ENCODE measurements at places on chromosomes 6 and 20.

DNA sequence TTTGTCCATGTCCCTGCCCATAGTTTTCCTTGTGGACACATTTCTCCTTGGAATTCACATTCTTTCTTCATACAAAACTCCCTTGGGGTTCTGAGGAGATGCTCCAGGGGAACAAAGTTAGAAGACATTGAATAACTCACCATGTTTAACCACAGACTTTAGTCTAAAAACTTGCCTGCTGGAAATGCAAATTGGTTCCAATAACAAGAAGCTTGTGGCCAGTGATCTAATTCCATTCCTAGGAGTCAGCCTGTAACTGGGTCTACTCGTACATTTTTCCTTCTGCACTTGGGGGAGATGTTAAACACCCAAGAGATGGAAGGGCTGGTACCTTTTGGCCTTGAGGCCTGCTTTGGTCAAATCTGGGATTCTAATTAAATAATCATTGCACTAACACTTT, 60.2 kb downstream of the SCML4 start:
- no peak for DNase-seq

GRCh38 chr6:150263765-150264404, 104.9 kb upstream of the IYD start:
- DNase-seq = no peak

- DNase-seq = no peak
These were observed 68.5 kb upstream of the FOXO3 start for GRCh38 chr6:108492131-108492766.

DNA sequence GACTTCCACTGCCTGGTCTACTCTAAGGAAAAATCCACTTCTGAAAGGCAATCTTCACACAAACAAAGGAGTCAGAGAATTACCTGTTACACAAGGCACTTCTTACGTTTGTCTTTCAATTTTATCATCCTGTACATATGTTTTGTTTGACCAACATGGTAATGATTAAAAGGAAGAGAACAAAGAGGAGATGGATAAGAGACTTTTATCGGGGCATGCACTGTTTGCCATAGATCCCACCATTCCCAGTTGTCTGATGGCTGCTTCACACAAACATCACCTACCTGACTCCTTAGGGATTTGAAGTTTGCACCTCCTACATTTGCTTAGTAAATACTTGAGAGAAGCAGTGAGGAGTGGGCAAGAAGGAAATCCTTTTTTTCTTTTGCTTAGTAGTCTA, 87.1 kb downstream of the BFSP1 start:
- no peak for DNase-seq

DNA sequence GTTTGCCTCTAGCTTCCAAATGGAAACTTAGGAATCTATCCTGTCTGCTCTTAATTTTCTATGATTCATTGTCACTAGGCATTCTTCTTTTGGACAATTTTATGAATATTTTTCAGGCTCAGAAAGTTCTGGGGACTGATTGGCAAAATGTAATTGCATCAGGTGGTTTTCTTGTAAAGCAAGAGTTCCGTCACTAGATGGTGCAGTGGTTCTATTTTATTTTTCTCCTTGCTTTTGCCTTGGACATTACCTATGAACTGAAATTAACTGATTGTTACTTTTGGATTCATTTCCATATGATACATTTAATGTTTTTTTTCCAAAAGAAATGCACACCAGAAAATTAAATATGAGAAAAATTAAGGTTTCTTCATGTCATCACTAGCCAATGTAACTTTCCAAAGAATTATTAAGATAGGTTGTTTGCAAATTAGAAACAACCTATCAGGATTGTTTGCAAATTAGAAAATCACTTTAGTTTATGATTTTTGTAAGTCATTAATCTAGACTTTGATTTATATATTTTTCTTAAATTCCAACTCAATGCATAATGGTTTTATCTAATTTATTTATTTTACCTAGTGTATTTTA, 48.0 kb downstream of the TMEM170B start:
- DNase-seq = no peak

DNA sequence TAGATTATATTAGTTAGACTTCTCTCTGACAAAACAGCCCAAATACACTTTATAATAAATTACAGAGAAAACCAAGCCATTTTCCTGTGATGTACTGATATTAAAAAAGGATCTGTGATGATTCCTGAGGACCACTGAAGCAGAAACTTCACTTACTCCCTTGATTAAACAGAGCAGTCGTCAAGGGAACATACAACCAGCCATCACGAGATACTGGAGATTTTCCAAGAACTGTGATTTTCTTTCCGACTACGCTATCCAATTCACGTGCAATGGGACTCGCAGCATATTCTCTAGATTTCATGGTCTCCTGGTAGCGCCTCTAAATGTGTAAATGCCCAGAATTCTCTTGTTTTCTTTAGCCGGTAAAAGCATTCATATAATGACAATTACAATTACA, 377.4 kb downstream of the PHF3 start:
- no peak for DNase-seq

DNA sequence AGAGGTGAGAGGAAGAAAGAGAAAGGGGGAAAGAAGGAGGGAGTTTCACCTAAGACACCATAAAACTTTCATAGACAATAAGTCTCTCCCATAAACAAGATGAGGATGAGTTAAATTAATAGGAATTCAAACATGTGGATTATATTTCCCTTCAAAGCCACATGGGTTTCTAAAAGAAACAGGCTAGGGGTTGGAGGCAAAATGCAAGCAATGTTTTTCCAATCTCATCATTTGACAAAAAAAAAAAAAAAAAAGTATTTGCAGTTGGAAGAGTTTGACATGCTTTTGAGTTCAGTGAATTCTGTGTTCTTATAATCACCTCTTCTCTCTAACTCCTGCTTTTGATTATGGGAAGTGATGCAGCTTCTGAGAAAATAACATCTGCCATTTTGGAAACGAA, 286.5 kb upstream of the PRND start:
- no peak for DNase-seq

DNA sequence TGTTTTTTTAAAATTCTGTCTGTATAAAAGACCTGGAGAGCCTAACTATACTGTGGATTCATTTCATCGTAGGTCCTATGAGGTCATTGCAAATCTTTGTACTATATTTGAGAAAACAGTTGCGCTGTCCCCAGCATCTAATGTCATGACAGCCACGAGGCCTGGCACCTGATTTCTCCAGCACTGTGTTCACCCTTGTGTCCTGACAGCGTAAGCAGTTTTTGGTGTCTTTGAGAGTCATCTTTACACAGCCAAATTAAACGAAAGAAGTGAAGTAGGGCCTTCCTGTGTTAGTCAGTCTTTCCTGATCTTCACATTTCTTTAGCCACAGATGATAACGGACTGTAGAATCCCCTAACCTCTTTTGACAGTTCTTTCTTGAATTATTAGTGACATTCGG, 70.6 kb upstream of the PHACTR2 start:
- no peak for DNase-seq

- no peak for DNase-seq
These were observed 406.3 kb upstream of the RGS17 start for GRCh38 chr6:153537422-153537821.

DNA sequence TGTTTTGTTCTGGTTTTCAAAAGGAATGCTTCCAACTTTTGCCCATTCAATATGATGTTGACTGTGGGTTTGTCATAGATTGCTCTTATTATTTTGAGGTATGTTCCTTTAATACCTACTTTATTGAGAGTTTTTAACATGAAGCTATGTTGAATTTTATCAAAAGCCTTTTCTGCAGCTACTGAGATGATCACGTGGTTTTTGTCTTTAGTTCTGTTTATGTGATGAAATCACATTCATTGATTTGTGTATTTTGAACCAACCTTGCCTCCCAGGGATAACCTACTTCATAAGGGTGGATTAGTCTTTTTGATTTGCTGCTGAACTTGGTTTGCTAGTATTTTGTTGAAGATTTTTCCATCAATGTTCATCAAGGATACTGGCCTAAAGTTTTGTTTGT, 92.7 kb upstream of the TCF21 start:
- DNase-seq = no peak

- DNase-seq = no peak
These were observed 152.7 kb upstream of the SLC22A16 start for GRCh38 chr6:110629153-110629552.

GRCh38 chr6:147285087-147285855, 81.1 kb downstream of the STXBP5 start:
- DNase-seq = no peak

GRCh38 chr6:110826236-110827129, 11.2 kb upstream of the CDK19 start:
- no peak for DNase-seq

GRCh38 chr20:41476013-41476441, 109.4 kb upstream of the EMILIN3 start:
- no peak for DNase-seq

- no peak for DNase-seq
These were observed 19.8 kb upstream of the ENPP1 start for GRCh38 chr6:131787766-131788712.

DNA sequence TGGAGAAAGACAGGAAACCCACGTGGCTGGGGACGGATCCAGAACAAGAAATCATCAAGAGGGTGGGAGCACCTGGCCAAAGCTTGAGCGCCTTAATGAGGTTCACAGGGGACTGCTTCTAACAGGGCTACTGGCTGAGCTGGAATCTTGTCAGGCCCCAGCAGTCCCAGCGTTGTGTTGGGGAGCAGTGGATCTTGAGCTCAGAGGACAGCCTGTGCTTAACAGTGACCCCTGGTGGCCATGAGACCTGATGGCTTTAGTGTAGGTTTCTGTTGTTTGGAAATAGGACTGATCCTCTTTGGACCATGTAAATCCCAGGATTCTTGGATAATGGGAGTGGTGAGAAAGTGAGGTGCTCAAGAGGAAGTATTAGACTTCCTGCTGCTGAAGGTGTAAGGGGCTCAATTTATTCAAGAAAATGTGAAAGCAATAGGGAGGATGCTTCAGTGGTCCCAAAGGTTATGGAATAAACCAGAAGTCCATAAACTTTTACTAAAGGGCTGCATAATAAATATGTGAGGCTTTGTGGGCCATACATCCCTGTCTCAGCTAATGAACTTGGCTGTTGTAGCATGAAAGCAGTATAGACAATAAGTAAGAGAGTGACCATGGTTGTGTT, 216.2 kb downstream of the NFATC2 start:
- no peak for DNase-seq

DNA sequence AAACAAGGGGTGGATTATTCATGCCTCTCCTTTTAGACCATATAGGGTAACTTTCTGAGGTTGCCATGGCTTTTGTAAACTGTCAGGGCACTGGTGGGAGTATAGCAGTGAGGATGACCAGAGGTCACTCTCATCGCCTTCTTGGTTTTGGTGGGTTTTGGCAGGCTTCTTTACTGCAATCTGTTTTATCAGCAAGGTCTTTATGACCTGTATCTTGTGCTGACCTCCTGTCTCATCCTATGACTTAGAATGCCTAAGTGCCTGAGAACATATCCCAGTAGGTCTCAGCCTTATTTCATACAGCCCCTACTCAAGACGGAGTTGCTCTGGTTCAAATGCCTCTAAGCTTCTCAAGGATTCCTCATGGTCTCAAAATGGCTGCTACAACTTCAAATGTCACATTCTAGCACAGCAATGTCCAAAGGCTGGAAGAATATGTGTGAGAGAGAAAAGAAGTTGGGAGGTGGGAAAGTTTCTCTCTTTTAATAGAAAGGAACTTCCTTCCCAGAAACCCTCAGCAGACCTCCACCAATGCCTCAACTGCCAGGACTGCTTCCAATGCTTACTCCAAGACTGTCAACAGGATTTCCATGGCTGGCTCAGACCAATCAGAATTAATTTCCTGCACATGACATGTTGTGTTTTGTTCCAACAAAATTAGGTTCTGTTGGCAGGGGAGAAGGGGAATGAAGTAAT, 46.6 kb upstream of the SLC9A8 start:
- DNase-seq = no peak

- no peak for DNase-seq
These were observed 159.3 kb upstream of the CENPW start for GRCh38 chr6:126180585-126180984.

DNA sequence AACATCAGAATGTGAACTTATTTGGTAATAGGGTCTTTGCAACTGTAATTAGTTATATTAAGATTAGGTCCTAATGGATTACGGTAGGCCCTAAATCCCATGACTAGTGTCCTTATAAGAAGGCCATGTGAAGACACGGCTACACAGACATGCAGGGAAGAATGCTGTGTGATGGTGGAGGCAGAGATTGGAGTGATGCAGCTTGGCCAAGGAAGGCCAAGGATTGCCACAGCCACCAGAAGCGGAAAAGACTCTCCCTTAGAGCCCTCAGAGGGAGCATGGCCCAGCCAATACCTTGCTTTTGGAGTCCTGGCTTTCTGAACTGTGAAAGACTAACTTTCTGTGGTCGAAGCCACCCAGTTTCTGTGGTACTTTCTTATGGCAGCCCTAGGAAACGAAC, 9.7 kb upstream of the SMIM13 start:
- no peak for DNase-seq

DNA sequence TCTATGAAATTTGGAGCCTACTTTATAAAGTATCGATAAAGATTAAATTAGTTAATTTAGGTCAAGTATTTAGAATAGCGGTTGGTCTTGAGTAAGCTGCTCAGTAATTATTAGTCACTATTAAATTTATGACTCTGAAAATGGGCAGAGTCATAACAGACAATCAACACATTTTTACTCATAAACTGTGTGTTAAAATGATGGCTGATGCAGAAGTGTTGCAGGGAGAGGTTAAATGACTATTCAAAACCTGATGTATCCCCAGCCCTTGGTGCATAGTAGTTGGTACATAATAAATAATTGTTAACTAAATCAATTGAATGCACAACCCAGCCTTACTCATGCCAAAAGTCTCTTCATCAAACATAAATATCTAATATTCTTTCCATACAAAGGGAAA, 30.6 kb downstream of the HIVEP2 start:
- DNase-seq = no peak

GRCh38 chr6:76221525-76221924, 149.1 kb upstream of the IMPG1 start:
- no peak for DNase-seq

DNA sequence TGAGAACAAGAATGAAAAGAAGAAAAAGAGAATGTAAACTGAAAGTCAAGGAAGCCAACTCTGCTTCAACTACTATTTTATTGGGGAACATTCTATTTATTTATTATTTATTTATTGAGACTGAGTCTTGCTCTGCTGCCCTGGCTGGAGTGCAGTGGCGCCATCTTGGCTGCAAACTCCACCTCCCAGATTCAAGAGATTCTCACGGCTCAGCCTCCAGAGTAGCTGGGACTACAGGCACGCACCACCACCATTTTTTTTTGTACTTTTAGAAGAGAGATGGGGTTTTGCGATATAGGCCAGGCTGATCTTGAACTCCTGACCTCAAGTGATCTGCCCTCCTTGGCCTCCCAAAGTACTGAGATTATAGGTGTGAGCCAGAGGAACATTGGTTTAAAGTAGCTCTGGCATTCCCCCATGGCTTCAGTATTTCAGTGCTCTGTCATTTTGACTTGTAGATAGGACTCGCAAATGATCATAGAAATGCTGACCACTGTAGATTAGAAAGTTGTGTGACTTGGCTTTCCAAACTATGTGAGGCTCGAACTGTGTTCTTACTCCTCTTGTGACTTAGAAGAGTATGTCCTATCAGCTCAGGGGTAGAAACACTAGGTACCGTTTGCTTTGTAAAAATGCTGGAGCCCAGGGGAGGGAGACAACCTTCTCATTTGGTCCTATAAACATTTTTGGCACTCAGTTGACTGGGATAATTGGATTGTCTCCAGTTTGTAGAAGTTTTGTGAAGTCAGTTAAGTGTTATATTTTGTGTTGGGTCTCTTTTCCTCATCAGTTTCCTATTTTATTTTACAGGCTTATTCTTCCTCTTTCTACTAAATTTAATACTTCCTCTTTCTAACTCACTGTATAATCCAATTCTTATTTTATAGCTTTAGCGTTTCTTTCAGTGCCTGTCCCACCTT, 544.9 kb upstream of the CITED2 start:
- DNase-seq = no peak

GRCh38 chr6:77401231-77401630, 62.1 kb downstream of the HTR1B start:
- no peak for DNase-seq

GRCh38 chr20:33606118-33606771, 55.9 kb upstream of the C20orf144 start:
- no peak for DNase-seq

Data from C1 segment of cervical spinal cord (tissue), 14 donors.